ENCODE measurements at places on chromosomes 2 and 18.
A peak's percentile ranks its signal among the peaks of the same experiment; 100 is the strongest.

- DNase-seq: no peak
These were observed 2.7 kb downstream of the FHOD3 start for GRCh38 chr18:36300211-36300610.

DNA sequence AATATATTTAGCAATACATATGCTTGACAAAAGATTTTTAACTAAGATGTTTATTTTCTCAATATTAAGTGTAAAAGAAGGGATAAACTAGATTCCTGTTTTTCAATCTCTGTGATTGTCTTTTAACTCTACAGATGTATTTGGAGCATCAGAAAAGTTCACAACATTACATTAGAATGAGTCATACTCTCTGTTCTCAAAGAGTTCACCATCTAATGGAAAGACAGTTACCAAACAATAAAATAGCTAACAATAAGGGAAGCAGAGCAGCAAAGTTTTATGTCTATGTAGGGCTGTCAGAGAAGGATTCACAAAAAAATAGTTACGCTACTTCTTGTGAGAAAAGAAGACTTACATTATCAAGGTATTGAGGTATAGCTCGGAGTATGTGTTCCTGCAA is 109.2 kb upstream of the MAP2 start:
- no peak for DNase-seq

- peak; percentile 32 for DNase-seq
These were observed 4.6 kb upstream of the ARID5A start for GRCh38 chr2:96531872-96532505.

- DNase-seq: no peak
These were observed 6.8 kb downstream of the HS6ST1 start for GRCh38 chr2:128311755-128312341.

GRCh38 chr2:140359056-140359771 is 1579.0 kb upstream of the NXPH2 start:
- no peak for DNase-seq

GRCh38 chr2:29238497-29238896 is 123.3 kb downstream of the CLIP4 start:
- DNase-seq: no peak

GRCh38 chr18:66994790-66995189 is 390.9 kb upstream of the CDH19 start:
- no peak for DNase-seq

GRCh38 chr2:17083902-17084301 is 418.3 kb upstream of the CYRIA start:
- DNase-seq: no peak

DNA sequence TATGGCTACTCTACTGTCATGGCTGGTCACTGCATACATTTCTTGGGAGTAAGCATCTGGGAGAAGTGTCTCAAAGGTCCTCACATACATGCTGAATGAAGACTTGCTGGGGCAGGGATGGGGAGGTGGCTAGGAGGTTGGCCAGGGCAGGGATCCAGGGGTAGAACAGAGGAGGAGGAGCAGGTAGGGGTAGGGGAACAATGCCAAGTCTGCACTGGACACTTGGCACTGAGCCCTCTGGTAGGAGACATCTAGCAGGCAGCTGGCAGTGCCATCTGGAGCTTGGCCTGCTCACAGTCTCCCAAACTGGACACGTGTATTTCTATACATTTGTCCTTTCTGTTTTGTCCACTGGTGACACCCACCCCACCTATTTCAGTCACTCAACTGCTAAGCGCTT is 62.7 kb upstream of the REV1 start:
- DNase-seq: no peak

DNA sequence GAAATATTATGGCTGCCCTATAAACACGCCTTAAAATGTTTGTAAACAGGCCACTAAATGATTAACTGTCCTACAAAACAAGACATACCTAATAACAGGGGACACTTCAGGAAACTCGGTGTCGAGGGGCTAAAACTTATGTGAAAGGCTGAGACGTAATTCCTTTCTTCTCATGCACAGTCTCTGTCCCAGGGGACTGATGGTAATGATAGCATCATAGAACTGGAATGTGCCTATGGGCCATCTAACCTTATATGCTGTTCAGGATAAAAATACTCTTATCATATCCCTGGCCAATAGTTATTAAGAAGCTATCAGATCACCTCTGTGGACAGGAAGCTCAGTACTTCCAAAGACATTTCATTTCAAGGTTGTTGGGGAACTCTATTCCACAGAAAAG is 252.6 kb upstream of the RASGRP3 start:
- DNase-seq: no peak

DNA sequence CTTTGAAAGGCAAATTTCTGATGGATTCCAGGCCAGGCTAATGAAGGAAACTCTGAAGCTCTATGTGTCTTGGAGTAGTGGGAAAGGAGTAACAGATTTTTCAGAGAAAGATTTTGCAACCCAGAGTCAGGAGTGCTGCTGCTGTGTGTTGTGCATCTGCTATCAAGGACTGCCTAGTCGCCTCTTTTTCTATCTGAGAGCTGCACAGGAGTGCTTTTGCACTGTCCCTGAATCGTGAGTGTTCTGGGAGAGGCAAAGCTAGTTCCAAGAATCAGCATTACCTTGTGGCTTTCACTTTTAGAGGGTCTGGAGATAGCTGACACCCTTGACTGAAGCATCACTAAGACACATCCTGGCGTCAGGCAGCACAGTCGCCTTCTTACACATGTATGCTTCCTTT is 336.4 kb downstream of the PARD3B start:
- no peak for DNase-seq

DNA sequence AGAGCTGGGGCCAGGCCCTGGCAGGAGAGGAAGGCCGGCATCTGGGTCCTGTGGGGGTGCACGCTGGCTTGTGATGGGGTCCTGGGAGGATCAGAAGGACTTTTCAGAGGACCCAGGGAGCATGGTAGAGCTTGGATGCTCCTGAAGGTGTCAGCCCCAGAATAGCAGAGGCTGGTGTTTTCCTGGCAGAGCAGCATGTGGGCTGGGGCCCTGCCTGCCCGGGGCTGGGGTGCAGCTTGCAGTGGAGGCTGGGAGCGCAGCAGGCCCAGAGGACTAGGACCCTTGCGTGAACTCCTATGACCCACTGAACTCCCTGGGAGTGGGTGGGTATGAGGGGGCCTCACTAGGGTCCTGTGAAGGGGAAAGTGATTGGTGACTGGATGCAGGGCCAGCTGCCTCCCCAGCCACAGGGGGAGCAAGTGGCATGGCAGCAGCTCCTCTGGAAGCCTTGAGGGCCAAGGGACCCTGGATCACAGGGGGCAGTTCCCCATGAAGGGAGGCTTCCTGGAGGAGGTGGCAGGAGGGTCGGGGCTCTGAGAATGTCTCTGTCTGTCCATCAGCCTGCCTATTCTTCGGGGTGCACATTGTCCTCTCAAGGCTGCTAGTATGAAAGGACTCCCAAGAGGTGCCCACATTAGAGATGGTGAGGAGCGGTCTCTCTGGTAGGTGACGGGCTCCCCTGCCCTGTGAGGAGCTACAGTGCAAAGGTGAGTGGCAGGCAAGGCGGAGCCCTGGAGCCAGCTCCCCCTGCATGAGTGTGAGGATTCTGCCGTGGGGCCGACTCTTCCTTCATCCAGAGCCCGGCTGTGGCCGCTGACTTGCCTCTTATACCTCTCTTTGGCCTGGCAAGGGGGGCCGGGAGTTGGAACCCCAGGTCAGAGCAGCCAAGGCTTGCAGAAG is 249.0 kb downstream of the DYSF start:
- no peak for DNase-seq

DNA sequence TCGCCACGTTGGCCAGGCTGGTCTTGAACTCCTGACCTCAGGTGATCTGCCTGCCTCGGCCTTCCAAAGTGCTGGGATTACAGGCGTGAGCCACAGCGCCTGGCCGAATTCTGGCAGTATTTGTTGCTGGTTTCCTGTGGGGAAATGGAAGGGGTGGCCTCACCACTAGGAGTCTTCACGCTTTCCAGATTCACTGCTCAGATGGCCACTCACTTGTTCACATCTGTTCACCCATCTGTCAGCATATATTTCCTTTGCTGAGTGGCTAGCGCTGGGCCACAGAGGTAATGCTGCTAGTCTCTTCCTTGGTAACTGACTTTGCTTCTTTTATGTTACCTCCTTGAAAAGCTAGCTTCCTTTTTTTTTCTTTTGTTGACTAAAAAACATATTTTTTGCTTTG is 27.2 kb downstream of the TMEM177 start:
- DNase-seq: no peak

DNA sequence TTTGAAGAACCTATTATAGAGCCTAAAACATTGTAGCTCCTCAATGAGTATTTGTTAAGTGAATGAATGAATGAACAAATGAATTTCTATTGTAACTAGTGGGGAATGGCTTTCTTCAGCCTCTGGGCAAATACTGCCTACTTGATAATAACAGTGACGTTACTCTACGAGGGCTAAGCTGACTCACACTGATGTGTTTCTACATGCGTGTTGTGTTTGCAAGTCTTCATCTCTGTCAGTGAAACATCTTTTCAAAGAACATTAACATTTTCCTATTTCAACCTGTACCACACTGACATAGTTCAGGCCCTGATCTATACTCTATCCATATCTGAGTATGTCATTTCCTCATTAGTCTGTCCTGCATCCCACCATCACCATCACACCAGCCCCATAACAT is 319.9 kb upstream of the ACVR2A start:
- DNase-seq: no peak

- no peak for DNase-seq
These were observed 158.6 kb downstream of the ZNF804A start for GRCh38 chr2:184756885-184757284.

DNA sequence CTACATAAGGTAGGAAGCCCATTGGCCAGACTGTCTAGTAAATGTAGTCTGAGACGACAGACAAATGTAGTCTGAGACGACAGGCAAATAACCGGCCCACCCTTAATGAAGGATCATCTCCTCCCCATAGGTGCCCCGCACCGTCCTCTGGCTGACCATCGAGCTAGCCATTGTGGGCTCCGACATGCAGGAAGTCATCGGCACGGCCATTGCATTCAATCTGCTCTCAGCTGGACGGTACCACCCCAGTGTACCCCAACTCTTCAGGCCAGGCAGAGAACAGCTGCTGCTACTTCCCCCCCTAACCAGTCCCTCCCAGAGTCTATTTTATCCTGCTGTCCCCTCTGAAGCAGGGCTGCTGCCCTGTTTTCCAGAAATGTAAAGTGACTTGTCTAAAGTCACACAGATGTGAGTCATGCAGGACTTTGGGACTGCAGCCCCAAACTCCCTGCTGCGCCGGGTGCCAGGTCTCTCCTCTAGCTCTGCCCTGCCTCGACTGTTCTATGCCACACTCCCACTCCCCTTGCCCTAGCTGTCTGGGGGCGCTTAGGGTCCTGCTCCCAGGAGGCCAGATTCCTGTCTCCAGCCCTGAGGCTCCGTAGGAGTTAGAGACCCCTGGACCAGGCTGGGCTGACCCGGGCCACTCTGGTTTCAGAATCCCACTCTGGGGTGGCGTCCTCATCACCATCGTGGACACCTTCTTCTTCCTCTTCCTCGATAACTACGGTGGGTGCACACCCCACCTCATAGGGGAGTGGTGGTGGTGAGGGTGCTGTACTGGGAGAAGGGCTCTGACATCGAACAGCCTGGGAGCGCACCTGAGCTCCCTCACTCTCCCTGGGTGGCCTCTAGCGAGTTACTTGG is 4.7 kb downstream of the SLC11A1 start:
- no peak for DNase-seq

DNA sequence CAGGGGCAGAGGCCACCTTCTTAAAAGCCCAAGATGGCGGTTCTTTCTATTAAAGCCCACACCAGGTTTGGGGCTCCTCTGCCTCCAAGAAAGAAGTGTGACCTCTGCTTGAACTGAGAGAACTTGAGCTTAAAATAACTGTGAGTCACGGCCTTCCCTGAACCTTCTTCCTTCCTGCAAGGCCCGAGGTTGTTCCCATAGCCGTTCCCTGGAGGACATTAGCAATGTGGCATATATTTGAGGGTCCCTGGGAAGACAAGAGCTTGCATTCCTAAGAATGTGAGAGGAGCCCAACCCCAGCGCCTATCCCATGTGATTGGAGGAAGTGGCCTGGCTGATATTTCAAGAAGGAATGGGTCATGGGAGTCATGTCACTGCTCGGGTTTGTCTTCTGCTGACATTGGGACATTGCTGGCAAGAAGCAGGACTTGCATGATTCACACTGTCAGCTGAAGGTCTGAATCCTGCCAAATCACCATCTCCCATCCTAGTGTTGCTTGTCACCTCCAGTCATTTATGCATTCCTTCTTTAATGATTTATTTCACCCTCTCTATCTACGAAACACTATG is 168.1 kb downstream of the TRIB2 start:
- no peak for DNase-seq

- DNase-seq: no peak
These were observed 7.4 kb downstream of the RAPGEF4 start for GRCh38 chr2:172742931-172743540.

GRCh38 chr18:22165049-22165602 is 4.3 kb upstream of the GATA6 start:
- no peak for DNase-seq

GRCh38 chr18:48490641-48491293 is 48.1 kb upstream of the CTIF start:
- DNase-seq: no peak

DNA sequence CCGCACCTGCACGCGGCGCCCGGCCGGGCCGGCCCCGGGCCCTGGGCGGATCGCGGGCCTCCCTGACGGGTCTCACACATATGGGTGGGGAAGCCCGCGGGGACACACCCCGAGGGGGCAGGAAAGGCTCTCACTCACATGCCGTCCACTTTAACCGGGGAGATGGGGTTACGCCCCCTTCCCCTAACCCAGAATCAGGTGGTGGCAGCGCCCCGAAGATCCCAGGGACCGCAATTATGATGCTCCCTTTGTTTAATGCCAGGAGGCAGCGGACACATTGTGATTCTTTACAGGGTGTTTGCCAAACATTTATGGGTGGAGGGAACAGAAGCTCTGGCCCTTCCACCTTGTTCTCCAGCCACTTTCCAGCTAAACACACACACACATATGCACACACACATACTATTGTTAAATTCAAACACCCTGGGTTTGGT is 424 bp upstream of the ANKRD44 start:
- DNase-seq: no peak

GRCh38 chr2:201257381-201257955 is 2.9 kb upstream of the CASP8 start:
- DNase-seq: no peak

GRCh38 chr2:105880637-105881036 is 135.9 kb downstream of the NCK2 start:
- DNase-seq: no peak

- no peak for DNase-seq
These were observed 51.5 kb upstream of the DCC start for GRCh38 chr18:52288403-52289004.
